Stimulated activated CD4-positive, alpha-beta T cell treated with anti-CD3 and anti-CD28 coated beads, Interleukin-15, amount 100 ng/mL, for 1 hour (primary cell): ENCODE measurements at places on chromosomes 5 and 9.
A peak's percentile ranks its signal among the peaks of the same experiment; 100 is the strongest.

DNA sequence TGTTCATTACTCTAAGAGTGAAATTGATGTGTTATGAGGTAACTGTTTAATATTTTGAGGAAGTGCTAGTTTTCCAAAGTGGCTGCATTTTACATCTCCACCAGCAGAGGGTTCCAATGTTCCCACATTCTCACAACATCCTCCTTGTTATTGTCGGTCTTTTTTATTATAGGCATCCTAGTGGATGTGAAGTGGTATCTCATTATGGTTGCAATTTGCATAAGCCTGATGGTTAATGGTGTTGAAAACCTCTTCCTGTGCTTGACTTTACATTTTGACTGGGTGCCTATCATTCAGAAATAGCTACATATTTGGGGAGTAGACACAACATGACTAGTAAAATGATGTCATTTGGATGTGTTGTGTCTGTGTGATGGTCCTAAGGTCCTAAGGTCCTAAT is 143.6 kb downstream of the MRPS30 start:
- no peak for DNase-seq

- DNase-seq = no peak
Measured at GRCh38 chr5:140565780-140566095, 1.1 kb downstream of the SLC35A4 start.

- DNase-seq = no peak
Measured at GRCh38 chr5:948472-949274, 56.0 kb downstream of the TRIP13 start.

DNA sequence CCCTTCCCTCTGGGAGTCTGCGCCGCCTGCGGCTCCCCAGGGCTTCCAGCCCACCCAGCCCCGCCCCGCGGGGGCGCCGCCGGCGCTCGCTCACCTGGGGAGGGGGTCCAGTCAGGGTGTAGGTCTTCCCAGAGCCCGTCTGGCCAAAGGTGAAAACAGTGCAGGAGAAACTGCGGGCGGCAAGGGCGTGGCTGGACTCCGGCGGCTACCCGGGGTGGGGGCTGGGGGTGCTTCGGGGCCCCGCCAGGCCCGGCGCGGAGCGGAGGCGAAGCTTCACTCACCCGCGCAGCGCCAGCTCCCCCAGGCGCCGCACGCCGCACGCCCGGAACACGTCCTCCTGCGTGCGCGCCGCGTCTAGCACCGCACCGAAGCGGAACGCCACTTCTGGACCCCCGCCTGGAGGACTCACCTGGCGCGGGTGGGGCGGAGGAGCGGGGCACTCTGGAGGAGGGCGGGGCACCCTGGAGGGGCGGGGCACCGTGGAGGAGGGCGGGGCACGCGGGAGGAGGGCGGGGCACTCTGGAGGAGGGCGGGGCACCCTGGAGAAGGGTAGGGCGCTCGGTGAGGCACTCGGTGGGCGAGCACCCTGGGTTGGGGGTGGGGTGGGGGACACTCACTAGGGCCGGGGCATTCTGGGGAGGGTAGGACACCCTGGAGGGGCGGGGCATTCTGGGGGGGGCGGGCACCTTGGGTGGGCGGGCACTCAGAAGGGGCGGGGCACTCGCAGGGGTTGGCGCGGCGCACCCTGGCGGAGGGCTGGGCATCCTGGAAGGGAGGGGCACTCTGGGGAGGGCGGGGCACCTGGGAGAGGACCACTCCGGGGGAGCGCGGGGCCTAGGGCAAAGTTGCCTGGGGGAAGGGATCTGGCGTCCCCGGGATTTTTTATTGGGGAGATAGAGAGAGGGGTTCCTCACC is 814 bp downstream of the KIF12 start:
- DNase-seq = peak; percentile 9

DNA sequence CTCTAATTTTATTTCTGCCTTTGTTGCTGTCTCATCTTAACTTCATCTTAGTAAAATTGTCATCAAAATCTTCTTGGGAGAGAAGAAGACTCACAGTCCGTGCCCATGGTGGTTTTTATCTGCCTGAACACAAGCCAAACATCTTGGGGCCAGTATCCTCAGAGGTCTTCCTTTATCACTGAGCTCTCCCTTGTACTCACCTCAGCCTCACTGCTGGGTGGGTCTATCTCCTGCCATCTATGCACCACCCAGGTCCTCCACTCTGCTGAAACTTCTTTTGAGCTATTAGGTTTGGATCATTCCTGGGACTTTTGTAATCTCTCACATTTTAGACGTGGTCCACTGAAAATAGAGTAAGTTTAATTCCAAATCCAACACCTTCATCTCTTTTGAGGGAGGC is 116.3 kb upstream of the EPB41L4A start:
- no peak for DNase-seq

- no peak for DNase-seq
Measured at GRCh38 chr5:59587489-59588337, 305.8 kb downstream of the PDE4D start.

DNA sequence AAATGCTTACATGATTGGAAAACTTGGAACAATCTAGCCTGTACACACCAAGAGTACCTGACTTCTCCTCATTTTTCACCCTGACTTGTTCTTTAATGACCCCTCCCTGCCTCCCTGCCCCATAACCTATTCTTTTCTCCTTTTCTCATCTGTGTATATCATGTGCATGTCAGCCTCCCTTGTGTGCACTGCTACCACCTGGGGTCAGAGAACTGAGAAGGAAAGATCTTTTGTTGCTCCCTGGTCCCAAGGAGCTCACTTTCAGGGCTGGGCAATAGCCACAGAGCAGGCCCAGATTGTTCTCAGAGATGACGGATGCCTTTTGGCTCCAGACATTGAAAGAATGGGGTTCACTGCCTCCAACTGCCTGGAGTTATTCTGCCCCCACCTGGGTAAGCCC is 5.1 kb downstream of the MAP1B start:
- no peak for DNase-seq

- DNase-seq = no peak
Measured at GRCh38 chr5:133741396-133741795, 129.1 kb upstream of the FSTL4 start.

DNA sequence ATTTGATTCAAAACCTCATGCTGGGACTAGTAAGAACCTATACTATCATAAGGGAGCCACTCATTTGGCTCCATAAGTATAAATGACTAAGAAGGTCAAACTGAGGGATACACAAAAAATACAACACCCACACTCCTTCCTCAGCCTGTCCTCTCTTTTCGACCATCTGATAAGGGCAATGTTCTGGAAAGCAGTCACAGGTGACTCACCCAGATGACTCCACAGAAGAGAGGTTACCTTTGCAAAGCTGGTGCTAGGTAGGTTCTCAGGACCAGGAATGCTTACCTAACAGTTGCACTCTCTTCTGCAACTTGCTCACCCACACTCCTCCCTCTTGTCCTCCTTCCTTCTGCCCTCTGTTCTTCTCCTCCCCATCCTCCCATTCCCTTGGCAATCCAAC is 32.9 kb downstream of the LHFPL2 start:
- no peak for DNase-seq

GRCh38 chr5:115778417-115778816 is 38.0 kb downstream of the CDO1 start:
- DNase-seq = no peak

DNA sequence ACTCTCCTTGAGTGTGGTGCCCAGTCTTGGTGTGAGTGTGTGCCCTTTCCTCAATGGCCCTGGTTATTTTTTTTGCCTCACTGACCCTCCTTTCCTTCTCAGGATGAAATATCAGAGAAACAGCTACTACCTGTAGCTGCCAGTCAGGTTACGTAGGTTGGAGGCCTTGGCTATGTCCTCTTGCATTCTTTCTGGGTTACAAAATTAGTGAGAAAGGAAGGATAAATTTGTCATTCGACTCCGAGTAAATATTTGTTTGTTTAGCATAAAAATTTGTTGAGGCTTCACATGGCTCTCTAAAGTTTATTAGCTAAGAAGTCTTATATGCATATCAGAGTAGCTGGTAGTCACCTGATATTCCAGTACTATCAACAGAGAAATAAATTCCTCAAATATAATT is 15.4 kb downstream of the MACIR start:
- no peak for DNase-seq

DNA sequence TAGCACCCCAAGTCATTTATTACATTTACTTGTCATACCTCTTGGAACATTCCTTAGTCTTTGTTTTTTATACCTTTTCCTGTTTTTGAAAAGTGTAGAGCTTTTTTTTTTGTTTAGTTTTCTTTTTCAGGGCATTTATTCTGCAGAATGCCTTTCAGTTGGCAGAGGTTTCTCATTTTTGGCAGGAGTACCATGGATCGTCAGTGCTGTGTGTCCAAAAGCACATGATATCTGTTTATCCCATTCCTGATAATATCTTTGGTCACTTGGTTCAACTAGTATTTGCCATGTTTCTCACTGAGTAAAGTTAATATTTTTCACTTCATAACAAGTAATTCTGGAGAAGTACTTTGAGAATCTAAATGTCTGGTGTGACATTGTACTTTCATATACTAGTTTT is 10.7 kb downstream of the OGN start:
- no peak for DNase-seq
